ENCODE measurements at places on chromosomes 2 and 18.

GRCh38 chr18:26511339-26512071 lies 36.8 kb downstream of the KCTD1 start:
- no peak for DNase-seq

- DNase-seq = peak; percentile 67
Measured at GRCh38 chr2:38095996-38096861, 20.3 kb upstream of the CYP1B1 start.

DNA sequence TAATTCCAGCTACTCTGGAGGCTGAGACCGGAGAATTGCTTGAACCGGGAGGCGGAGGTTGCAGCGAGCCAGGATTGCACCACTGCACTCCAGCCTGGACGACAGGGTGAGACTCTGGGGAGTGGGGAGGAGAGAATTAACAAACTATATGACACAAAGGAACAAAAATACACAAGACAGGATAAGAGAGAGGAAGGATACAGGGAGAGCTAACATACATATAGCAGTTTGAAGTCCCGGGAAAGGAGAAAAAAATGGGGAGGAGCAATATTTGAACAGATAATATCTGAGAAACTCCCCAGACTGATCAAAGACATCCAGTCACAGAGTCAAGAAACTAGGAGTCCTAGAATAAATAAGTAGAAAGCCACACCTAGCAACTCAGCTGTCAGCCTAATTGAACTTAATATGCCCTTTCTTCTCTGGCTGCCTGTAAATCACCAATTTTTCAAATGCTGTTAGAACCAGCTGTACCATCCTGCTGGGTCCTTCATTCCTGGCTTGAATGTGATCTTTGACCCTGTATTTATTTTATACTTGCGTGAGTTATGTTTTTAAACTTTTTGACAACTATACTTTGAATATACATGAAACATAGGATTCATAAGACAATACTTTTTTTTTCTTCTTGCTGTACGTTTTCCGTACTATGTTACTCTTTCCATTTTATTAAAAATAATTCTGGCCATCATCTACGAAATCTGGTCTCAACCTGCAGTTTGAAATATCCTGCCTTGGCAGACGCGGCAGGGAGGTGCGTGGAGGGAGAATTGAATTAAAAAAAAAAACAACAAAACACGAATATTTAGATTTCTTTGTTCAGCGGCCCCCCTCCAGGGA lies 876 bp upstream of the CYP27A1 start:
- DNase-seq = no peak

GRCh38 chr18:31666055-31666454 lies 18.3 kb downstream of the B4GALT6 start:
- DNase-seq = no peak

DNA sequence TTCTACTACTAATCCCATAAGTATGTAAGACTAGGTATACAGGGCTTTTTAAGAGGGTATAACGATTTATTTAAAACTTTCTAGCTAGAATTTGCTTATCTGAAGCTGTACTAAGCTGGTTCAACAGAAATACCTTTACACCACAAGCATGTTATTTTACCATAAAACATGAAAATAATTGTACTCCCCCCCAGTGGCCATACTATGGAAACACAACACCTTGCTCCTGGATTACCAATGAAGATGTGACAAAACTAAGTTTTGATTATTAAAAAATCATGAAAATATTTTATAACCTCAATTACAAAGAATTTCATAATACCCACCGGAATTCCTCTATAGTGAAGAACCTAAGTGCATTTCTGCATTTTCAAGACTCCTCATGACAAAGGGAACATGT lies 27.3 kb downstream of the LPIN2 start:
- peak; percentile 77 for DNase-seq

GRCh38 chr2:187869195-187869594 lies 315.0 kb upstream of the TFPI start:
- DNase-seq = no peak

DNA sequence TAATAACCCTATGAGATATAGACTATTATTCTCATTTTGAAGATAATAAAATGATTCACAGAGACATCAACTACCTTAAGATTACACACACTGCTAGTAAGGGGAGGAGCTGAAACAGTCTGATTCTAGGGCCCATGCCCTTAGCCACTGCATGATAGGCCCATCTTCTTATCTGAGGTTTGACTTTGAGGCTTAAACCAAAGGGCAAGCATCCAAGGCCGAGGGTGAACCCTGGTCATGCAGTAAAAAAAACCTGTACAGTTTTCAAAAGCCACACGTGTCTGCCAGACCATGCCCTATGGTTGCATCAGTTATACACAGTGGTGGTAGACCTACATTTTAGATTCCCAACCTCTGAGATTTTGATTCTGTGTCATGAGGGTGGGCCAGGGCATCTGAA lies 44.8 kb downstream of the POLE4 start:
- no peak for DNase-seq

GRCh38 chr2:168589236-168590211 lies 133.5 kb downstream of the CERS6 start:
- no peak for DNase-seq

DNA sequence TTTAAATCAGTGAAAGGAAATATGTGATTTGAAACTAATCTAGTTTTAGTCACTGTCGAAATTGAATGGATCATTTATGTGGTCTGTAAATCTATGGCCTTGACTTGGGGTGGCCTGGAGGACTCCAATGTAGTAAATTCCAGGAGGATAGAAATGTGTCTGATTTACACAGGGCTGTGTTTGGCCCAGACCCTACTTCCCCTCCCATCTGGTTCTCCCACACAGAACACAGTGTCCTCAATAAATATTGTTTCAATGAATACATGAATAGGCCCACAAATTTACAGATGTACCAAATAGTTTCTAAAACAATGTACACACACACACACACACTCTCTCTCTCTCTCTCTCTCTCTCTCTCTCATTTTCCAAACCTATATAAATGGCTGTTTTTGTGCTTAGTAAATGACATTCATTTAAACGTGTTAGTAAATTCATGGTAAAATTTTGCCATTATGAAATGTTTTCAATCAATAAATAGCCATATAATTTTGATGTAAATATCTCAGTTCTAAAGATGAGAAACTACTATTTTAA lies 1.9 kb downstream of the CCDC68 start:
- DNase-seq = no peak

DNA sequence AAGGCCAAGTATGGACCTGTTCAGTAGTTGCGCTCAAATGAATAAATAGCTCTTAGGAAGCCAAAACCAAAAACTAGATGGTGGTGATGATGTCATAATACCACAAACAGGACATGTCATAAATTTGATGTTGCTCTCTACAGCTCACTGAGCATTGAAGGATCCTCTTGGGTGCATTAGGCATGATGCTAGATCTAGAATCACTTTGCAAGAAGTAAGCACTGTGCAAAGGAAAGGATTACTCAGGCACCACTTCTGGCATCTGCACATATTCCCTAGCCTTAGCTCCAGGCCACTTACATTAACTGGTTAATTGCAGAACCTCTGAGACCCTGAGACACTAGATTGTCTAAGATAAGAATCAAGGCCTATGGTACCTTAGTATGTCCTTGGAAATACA lies 58.0 kb downstream of the LRRTM1 start:
- no peak for DNase-seq

GRCh38 chr2:110875384-110875725 lies 143.0 kb downstream of the ACOXL start:
- DNase-seq = peak; percentile 51

DNA sequence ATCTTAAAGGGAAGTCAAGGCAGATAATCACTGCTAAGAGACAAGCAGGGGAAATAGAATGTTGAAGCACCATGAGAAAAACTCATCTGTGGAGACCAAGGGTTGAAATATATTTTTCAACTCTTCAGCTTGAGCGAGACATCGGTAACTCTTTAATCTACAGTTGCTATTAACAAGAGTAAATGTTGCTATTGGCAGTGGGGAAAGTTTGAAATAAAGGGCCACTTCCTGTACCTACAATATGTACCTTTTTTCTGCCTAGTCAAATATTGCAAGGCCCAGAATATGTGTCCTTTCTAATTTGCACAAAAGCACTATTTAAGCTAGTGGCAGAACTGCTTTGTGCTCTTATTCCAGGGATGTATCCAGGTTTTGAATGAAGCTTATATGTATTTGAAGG lies 65.8 kb downstream of the EFEMP1 start:
- DNase-seq = no peak

DNA sequence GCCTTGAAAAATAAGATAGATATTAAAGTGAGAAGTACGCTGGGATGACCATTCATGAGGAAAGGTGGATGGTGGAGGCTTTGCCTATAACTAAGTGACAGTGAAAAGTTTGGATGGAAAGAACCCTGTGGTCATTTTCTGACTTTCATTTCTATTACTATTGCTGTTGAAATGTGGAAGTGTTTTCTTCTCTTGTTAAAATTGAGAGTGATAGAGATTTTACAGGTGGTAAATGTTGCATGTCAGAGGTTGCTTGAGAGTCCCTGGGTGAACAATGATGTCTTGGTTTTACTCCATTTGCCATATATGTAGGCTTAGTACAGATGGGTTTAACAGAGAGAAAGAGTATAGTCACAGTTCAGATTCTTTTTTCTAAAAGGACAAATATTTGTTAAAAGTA lies 18.4 kb downstream of the NCOA1 start:
- DNase-seq = peak; percentile 13
